Cardiac muscle cell (in vitro differentiated cells and primary cell): ENCODE measurements at places on chromosomes 1 and 21. TPM values are rescaled to one million over a fixed set of nuclear protein-coding genes. Genes with fewer than 3 reads are reported as not detected.

DNA sequence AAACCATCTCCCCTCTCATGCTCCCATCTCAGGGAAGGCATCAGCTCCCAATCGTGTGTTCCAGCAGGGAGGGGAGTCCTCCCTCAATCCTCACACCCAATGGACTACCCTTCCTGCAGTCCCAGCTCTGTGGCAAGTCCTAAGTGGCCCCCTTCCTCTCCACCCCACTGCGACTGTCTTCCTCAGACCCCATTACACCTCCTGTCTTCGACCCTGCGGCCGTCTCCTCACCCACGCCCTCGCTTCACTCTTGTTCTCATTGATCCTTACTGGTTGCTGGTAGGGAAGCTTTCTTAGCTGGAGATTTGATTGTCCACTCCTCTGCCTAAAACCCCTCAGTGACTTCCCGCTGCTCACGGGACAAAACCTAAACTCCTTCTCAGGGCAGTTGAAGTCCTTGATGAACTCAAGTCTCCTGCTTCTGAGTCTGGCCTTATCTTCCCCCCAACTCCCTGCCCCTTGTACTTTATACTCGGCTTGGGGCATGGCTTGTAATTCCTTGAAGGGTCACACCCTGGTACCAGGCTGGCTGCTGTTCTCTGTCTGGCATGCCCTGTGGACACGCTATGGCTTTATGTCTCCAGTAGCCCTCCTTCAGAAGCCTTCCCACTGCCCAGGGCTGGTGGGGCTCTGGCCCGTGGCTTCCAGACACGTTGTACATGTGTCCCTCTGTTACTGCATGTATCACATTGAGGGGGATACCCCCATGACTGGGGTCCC, 2.3 kb upstream of the EPS8L3 start:
- no peak overlapping the region for H3K4me3 ChIP-seq
- no peak for DNase-seq
- no peak overlapping the region for H3K27ac ChIP-seq
- H3K27me3 ChIP-seq = no peaks in the 10 kb centered on the region
- peaks cover 5% of the 10 kb centered on the region for H3K4me1 ChIP-seq
- no peaks in the 10 kb centered on the region for H3K36me3 ChIP-seq

GRCh38 chr1:41109310-41110197, 88.0 kb upstream of the SLFNL1 start:
- no peaks in the 10 kb centered on the region for H3K4me1 ChIP-seq
- peak overlapping the region; percentile 45 for H3K27ac ChIP-seq
- no peaks in the 10 kb centered on the region for H3K27me3 ChIP-seq
- H3K4me3 ChIP-seq = no peak overlapping the region
- no peak for DNase-seq
- H3K36me3 ChIP-seq = peaks cover 64% of the 10 kb centered on the region

DNA sequence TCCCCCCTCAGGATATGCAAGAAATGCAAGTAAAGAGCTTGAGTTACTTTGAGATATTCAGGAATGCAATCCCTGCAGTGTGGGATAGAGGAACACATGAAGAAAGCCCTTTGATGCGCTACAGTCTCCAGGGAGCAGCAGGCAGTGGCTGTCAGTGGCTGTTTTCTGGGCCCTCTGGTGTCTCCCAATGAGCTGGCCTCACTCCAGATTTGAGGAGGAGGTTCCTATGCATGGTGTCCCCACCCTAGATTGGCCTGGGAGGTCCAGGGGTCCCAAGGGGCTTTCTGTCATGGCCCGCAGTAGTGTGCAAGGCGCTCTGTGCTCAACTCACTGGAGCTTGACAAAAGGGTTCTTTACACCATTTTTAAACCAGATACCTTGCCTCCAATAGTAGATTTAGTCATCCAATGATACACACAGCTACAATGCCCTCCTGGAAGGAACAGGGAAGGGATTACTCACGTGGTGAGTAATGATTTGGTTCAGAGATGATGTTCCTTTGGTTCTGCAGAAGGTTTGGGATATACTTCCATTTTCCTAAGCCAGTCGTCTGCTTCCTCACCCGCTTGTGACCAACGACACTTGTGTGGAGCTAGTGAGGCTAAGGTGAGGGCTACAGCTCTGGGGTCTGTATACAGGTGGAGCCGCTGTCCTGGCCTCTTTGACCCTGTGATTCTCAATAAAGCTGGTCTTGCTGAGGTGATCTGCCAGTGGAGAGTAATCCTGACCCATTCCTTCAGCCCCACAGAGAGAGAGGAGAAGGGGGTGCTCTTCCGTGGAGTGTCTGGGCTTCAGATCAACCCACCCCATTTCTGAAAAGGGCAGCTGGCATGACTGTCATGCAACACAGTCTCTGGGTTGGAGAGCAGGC, 6.6 kb downstream of the BATF3 start:
- peaks cover 36% of the 10 kb centered on the region for H3K27me3 ChIP-seq
- no peaks in the 10 kb centered on the region for H3K36me3 ChIP-seq
- H3K4me1 ChIP-seq = no peaks in the 10 kb centered on the region

GRCh38 chr1:186994897-186995296, 166.1 kb downstream of the PLA2G4A start:
- DNase-seq = no peak
- H3K36me3 ChIP-seq = no peaks in the 10 kb centered on the region
- no peak overlapping the region for H3K27ac ChIP-seq
- no peaks in the 10 kb centered on the region for H3K27me3 ChIP-seq

DNA sequence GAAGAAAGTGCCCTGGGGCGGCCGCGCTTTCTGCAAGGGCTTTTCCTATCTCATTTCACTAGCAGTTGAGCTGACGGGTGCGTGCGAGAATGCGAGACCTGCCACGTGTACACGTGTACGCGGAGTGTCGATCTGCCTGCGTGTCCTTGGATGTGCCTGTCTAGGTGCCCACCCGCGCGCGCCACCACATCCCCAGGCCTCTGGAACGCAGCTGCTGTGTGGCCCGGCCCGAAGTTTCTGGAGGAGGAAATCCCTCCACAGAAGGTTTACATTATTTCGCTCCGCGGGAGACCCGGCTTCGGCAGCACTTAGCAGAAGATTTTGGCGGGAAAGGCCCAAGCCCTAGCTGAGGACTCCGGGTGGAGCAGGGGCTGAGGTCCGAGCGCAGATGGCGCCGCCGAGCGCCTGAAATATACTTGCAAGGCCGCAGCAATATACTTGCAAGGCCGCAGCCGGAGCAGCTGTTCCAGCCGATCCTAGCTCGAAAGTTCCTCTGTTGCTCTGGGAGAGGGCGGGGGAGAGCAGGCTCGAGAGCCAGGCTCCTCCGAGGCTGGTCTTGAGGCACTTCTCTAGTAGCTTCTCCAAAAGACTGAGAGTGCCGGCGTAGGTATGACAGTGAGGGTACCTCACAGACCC, 3.9 kb downstream of the TBX15 start:
- no peak overlapping the region for H3K4me3 ChIP-seq
- no peak overlapping the region for H3K27ac ChIP-seq
- peak; percentile 34 for DNase-seq
- peaks cover 17% of the 10 kb centered on the region for H3K4me1 ChIP-seq
- no peaks in the 10 kb centered on the region for H3K36me3 ChIP-seq

DNA sequence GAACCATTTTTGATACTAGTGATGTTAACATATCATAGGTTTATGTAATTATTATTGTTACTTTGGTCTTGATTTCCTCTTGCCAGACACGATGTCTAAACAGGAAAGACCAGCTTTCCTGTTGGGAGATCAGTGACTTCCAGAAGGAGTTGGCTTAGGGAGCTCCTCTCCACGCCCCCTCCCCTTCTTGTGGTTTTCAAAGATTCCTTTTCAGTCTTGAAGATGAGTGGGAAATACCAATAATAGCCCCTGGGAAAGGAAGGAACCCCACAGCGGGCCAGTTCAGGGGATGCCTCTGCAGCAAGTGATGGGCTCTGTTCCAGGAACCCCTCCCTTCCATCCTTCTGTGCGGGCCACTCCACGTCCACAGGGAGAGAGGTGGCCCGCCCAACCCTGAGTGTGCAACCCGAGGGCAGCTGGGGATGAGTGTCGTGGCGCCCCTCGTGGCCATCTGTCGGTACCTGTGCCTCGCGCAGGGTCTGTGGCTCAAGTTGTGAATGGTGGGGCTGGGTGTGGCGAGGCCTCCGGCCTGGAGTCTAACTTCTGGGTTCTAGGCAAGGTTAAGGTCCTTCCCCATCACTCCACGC, 65.7 kb downstream of the TLR5 start:
- H3K4me3 ChIP-seq = no peak overlapping the region
- no peaks in the 10 kb centered on the region for H3K36me3 ChIP-seq
- no peak for DNase-seq
- peaks cover 18% of the 10 kb centered on the region for H3K4me1 ChIP-seq

DNA sequence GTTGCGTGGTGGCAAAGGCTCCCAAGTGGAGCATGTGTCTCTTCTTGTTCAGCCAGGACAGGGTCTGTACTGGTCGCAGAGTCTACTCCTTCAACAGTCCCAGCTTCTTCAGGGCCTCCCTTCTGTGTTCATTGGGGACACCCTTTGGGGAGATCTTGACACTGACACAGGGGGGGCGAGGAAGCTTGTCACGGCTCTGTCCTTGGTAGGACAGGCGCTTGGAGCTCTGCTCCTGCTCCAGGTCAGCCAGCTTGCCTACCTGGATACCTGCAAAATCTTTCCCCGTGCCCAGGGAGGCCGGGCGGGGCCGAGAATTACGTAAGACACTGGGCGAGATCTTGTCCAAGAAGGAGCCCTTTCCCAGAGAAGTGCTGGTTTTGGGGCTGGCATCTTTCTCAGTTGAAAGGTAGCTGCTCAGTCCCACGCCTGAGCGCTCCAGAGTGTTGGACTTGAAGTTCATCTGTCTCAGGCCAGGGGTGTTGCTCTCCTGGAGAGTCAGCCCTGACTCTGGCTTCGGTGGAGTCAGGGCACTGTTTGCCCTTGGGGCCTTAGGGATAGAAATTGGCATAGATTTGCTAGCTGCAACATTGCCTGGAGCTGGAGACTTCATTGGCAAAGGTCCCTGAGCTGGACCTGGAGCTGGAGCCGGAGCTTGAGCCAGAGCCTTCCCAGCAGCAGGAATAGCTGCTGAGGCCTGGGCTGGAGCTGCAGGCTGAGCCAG, 10.5 kb downstream of the C1orf116 start:
- no peak overlapping the region for H3K27ac ChIP-seq
- peaks cover 30% of the 10 kb centered on the region for H3K4me1 ChIP-seq
- no peaks in the 10 kb centered on the region for H3K36me3 ChIP-seq

GRCh38 chr1:91221017-91221416, 183.6 kb downstream of the HFM1 start:
- H3K27ac ChIP-seq = no peak overlapping the region
- H3K27me3 ChIP-seq = no peaks in the 10 kb centered on the region
- DNase-seq = no peak
- H3K4me3 ChIP-seq = no peak overlapping the region
- no peaks in the 10 kb centered on the region for H3K36me3 ChIP-seq

GRCh38 chr21:34795548-34796180, 126.9 kb downstream of the CLIC6 start:
- no peaks in the 10 kb centered on the region for H3K4me1 ChIP-seq
- H3K27ac ChIP-seq = no peak overlapping the region
- no peak for DNase-seq
- H3K36me3 ChIP-seq = no peaks in the 10 kb centered on the region

DNA sequence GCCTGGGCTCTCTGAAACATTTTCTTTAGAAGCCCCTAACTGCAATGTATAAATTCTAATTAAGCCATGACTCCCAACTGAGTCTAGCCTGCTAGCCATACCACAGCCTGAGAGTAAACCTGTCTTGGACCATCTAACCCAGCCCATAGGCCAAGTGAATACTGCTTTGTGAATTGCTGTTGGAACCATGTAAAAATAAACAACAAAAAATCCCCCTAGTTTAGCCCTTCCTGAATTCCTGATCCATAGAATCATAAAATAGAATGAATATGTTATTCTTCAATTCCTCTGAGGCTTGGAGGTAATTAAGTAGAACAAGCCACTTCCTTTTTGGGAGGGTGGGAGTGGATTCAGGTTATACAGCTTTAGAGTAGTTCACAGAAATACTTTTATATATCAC, 1496.4 kb downstream of the MRPL39 start:
- H3K4me1 ChIP-seq = no peaks in the 10 kb centered on the region
- H3K36me3 ChIP-seq = no peaks in the 10 kb centered on the region
- H3K27ac ChIP-seq = no peak overlapping the region
- H3K4me3 ChIP-seq = no peak overlapping the region

DNA sequence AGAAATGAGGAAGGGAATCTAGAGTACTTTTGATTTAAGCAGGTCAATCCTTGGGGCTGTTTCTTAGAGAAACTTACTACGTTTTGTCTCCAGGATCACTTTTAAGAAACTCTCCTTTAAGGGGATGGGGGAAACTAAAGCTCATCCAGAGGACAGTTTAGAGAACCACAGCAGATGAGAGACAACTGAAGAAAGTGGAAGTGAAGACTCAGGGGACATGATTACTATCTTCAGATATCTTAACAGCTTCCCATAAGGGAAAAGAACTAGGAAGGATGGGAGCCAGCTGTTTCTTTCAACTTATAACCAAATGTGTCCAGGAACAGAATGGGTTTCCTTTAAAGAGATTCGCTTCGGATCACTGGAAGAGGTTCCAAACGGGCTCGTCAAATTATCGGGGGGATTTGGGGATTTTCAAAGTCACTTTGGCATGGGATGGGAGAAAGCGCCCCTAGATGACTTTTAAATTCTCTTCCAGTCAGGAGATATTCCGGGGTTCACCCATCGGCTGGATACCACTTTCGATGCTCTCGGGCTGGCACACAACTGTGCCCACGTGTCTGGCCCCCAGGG, 1.2 kb downstream of the SCMH1 start:
- no peaks in the 10 kb centered on the region for H3K36me3 ChIP-seq
- H3K4me3 ChIP-seq = peak overlapping the region; percentile 57
- H3K4me1 ChIP-seq = peaks cover 76% of the 10 kb centered on the region
- H3K27me3 ChIP-seq = no peaks in the 10 kb centered on the region

GRCh38 chr1:7418442-7419080, 352.5 kb upstream of the VAMP3 start:
- no peaks in the 10 kb centered on the region for H3K27me3 ChIP-seq
- H3K4me3 ChIP-seq = no peak overlapping the region

GRCh38 chr1:64881281-64881680, 85.1 kb downstream of the JAK1 start:
- no peak overlapping the region for H3K27ac ChIP-seq
- peaks cover 19% of the 10 kb centered on the region for H3K4me1 ChIP-seq
- no peaks in the 10 kb centered on the region for H3K27me3 ChIP-seq
- no peak overlapping the region for H3K4me3 ChIP-seq
- no peaks in the 10 kb centered on the region for H3K36me3 ChIP-seq

- no peak overlapping the region for H3K27ac ChIP-seq
- H3K27me3 ChIP-seq = no peaks in the 10 kb centered on the region
- no peak overlapping the region for H3K4me3 ChIP-seq
- no peak for DNase-seq
- no peaks in the 10 kb centered on the region for H3K4me1 ChIP-seq
Observed at GRCh38 chr1:224996266-224996665, 66.8 kb downstream of the DNAH14 start.

- no peaks in the 10 kb centered on the region for H3K4me1 ChIP-seq
- no peaks in the 10 kb centered on the region for H3K27me3 ChIP-seq
- H3K27ac ChIP-seq = no peak overlapping the region
- no peaks in the 10 kb centered on the region for H3K36me3 ChIP-seq
- DNase-seq = no peak
- H3K4me3 ChIP-seq = no peak overlapping the region
Observed at GRCh38 chr1:160519642-160520435, 3.2 kb downstream of the SLAMF6 start.

GRCh38 chr1:170661646-170662411, 2.1 kb upstream of the PRRX1 start:
- H3K36me3 ChIP-seq = no peaks in the 10 kb centered on the region
- H3K4me3 ChIP-seq = peak overlapping the region; percentile 10
- no peak overlapping the region for H3K27ac ChIP-seq

Gene WNT2B
- 0.74 and 1.2 TPM in 2 replicates for total RNA-seq

Gene DYNLT5
- 13.2 and 28.6 TPM in 2 replicates for total RNA-seq

Gene CHRM3
- total RNA-seq = 0.28 and 1.6 TPM in 2 replicates

Gene LSS
- 86.9 and 191 TPM in 2 replicates for total RNA-seq

Gene NUP133
- total RNA-seq = 60.2 and 67.4 TPM in 2 replicates

Gene MIXL1
- 3.7 and 5.4 TPM in 2 replicates for total RNA-seq

Gene KLHL12
- total RNA-seq = 24.4 and 39.3 TPM in 2 replicates

Gene C1orf74
- total RNA-seq = 2.1 and 3.6 TPM in 2 replicates

Gene GBP6
- 0.69 TPM in 1 of 2 replicates, not detected in the other for total RNA-seq

Gene ANP32E
- 21.9 and 38.5 TPM in 2 replicates for total RNA-seq

Gene OR2T12
- not detected in 2 replicates for total RNA-seq
